ENCODE measurements at places on chromosomes 1 and 21.

GRCh38 chr1:62833529-62833928 lies 49.6 kb downstream of the ATG4C start:
- no peak for DNase-seq

- DNase-seq, result no peak
Observed at GRCh38 chr21:38255571-38256117, 1.1 kb upstream of the KCNJ15 start.

- no peak for DNase-seq
Observed at GRCh38 chr1:45305231-45305630, 21.5 kb upstream of the HPDL start.

GRCh38 chr1:26531651-26532131 lies 2.1 kb downstream of the RPS6KA1 start:
- DNase-seq, result peak; percentile 26

DNA sequence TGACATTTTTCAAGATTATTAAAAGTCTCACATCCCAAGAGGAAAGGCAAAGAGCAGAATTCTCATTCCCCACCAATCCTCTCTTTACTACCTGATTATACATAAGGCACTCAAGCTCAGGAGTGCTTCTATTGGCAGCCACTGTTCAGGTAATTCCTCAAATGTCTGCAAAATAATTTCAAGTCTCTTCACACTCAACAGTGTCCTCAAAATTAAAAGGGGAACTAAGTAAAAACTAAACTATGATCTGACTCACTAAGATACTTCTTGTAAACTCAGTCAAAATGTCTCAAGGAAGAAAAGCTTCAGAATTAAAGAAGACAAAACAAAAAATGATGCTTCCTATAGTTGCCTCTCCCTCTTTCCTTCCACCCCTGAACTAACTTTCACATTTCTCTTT lies 135.6 kb downstream of the GPATCH2 start:
- DNase-seq, result no peak

GRCh38 chr1:20114021-20114648 lies 5.2 kb downstream of the PLA2G2D start:
- no peak for DNase-seq

- no peak for DNase-seq
Observed at GRCh38 chr1:101247404-101248287, 10.8 kb downstream of the S1PR1 start.

DNA sequence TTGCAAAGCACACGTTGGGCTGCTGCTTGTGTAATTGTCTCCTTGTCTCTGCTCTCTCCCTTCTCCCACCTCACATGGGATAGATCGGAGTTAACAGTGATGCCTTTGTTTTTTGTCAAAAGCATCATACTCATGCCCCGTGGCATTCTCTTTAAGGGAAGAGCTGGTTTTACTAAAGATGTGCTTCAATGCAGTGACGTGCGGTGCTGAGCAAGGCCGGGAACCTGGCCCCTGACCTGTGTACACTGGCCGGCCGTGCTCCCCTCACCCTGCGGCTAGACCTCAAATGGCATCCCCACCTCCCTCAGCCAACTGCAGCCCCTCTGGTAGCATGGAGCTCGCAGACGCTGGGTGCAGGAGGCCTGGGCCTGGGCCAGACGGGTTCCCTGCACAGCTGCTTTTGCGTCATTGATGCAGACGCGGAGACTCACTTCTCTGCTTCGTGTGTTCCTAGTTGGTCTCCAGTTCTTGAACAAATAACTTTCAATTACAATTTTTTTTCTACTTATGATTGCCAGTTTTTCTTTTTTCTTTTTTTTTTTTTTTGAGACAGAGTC lies 19.9 kb downstream of the AGPAT3 start:
- no peak for DNase-seq

DNA sequence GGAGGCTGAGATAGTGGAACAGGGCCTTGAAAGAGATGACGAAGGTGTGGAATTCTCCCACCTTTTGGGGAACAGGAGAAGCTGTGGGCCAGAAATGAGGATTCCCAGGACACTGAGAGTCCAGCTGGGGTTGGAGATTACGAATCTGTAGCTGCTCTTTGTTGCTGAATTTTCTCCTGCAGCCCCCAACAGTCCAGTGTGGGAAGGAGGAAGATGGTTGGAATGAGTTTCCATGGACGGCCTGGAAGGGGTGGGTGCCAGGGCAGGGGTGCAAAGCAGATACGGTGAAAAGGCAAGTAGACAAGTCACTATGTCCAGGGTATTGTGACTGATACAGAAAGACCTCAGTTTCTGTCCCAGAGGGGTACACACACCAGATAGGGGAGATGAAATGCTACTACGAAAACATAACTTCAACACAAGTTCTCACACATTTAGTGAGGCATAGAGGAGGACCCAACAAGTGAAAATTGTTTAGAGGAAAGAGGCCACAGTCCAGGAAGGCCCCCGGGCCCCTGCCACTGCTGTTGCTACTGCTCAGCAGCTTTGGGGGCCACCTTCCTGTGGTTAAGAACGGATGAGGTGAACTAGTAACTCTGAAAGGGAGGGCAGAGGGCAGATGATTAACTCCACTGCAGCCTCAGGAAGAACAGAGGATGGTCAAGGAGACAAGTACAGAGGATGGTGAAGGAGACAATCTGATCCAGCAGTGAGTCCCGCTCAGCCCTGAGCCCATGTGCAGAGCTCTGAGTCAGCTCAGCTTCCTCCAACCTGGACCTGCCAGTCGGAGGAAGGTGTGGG lies 7.3 kb downstream of the CD244 start:
- no peak for DNase-seq

DNA sequence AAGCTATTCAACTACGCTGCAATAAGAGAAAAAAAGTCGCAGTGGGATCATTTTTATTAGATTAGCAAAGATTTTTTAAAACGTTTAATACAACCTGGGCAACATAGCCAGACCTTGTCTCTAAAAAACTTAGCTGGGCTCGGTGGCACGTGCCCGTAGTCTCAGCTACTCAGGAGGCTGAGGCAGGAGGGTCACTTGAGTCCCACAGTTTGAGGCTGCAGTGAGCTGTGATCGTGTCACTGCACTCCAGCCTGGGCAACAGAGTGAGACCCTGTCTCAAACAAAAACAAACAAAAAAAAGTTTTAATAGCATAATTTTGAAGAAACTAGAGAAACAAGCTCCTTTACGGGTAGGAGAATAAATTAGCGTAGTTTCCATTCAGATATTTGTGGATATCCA lies 1.0 kb upstream of the PRDM15 start:
- no peak for DNase-seq

DNA sequence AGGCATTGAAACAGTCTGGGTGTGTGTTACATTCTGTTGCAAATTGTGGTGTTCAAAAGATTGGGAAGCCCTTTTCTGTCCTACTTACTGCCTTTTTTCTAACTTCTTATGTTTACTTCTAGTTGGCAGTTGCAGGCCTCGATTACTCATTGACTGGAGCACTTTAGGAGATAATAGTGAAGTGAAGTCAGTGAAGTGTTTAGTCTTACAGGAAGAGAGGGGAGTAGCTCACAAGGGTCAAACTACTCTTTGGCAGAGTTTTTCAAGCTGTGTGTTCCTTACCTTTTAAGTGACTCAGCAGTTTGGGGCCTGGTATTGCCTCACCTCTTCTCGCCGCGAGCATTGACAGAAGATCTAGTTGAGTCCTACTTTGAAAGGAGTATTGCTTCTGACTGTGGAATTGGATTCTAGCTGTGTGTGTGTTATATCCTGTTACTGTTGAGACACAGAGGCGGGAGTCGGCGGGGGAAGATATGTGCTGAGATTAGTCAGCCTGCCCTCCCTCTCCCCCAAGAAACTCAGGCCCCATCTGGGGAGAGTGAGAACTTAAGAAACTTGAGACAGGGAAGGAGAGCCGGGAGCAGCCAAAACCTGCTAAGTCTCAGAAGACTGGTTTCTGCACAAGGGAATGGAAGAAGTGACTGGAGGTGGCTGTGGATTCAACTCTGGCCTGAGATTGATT lies 19.3 kb downstream of the AHCYL1 start:
- no peak for DNase-seq

DNA sequence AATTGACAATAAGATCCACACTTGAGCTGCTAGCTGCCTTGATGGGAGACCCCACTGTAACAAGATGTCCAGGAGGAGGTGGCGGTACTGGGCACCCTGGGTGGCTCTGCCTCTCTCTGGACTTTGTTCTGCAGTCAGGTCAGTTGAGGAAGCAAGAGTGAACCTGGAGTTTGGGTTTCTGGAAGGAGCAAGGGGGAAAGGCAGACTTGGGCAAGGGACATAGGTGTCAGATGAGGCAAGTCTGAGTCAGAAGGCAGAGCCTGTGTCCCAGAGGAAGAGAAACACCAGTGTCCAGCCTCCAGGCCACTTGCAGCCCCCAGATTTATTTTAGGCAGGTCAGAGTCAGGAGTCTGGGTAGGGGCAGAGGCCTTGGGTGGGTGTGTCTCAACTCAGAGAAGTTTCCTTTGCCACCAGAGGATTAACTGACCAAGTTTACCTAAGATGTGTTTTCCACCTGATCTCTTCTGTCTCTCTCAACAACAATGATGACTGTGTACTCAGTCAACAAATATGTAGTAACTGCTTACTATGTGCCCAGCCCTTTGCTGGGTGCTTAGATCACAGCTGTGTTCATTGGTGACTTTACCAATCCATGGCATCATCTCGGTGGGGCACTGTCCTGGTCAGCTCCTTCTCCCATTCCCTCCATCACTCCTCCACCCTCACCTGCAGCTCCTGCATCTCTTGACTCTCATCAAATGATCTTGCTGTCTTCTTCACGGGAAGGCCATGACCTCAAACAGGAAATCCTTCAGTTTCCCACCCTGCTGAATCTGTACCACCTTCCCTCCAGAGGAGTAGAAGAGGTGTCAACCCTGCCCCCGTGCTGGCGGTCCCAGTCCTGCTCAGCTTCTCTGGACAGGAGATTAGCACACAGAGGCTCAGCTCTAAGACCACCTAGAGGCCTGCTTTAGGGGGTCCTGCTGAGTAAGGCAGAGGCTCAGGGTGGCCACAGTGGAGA lies 36.6 kb downstream of the ELF3 start:
- DNase-seq, result no peak

GRCh38 chr1:227401562-227402342 lies 83.5 kb upstream of the CDC42BPA start:
- DNase-seq, result no peak

DNA sequence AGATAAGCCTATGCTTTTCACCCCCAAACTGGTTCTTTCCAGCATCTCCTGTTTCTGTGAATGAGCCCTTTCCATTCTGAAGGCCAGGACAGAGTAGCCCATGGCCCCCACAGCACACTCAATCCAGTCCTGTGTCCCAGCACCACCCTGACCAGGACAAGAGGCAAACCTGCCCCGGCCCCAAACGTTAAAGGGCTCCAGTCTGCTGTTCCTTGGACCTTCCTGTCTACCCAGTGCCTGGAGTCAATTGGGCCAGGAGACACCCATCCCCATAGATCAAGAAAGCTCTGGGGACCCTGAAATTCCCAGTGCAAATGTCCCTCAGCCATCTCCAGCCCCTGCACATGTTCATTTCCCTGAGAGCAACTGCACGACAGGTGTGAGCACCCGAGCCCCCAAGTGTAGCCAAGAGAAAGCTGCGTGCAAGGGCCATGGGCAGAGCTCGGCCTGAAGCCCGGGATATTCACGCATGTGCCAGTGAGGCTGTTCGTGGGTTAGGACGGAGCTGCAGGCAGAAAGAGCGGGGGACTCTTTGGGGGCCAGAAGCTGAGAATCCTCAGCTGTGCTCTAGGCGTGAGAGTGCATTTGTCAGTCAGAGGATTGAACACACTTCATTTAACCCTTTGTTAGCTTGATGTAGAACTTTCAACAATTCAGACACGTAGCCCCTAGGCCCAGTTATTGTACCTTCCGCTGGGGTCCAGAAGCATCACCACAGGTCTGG lies 4.2 kb upstream of the RIPK4 start:
- no peak for DNase-seq

DNA sequence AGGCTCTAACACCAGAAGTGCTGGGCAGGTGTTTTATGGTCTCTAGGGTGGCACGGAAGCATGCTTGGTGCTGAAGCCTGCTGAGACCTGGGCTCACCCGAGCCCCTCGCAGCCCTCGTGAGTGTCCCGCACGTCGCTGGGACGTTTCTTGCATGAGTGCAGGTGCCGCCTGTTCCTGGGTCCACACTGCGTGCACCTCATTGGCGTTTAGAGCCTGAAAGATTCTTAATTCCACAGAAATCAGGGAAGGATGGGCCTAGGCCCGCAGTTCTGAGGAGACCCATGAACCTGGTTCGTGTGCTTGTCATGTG lies 43.8 kb upstream of the DIP2A start:
- no peak for DNase-seq

Data from NCI-H2081 (cell line).